NCI-H187 (cell line): ENCODE measurements at places on chromosomes 1 and 21.
A peak's percentile ranks its signal among the peaks of the same experiment; 100 is the strongest.

DNA sequence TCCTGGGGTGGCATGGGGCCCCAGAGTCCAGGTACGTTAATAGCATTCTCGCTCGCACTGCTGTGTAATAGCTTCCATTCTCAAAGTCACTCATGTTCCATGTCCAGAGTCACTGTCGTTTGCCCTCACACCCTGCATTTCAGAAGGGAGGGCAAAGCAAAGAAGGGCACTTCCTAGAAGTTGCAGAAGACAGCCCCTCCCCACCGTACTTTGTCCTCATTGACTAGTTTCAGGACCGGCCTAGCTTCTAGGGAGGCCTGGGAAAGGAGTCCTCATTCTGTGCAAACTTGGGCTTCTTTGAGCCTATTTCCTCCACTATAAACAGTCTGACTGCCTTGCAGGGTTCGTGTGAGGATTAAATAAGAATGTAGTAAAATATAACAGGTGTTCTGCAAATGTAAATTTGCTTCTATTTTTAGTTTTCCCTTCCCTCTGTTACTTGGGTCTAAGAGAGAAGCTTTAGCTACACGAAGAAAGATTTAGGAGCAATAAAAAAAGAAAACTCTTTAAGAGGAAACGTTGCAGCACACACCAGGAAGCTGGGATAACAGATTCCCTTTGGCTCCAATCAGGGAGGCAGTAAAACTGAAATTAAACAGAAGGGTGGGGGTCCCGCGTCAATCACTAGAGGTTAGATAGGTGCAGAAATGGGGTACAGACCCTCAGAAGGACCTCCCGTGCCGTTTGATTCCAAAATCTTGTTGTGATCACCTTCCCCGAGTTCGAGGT, 40.1 kb downstream of the ACTL8 start:
- DNase-seq = no peak

DNA sequence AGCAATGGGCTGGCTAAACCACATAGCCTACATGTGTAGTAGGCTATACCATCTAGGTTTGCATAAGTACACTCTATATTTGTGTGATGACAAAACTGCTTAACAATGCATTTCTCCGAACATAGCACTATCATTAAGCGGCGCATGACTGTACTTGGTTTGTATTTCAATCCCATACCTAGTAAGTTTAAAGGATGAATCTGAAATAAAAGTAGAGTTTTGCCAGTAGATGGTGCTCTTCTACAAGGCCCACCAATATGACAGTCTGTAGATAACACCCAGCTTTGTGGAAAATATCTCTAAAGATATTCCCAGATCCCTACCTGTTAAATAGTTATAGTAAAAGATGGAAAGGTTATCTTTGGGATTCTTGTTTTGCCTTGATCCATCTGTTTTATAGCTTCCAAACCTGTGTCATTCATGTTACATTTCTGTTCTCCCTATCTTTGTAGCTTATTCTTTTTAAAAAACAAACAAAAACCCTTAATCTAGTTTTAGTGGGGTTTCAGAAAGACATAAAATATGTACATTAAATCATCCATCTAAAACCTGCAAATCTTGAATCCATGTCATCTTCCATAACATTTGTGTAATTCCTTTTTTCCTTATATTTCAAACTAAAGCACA, 33.9 kb upstream of the ASPM start:
- DNase-seq = no peak

DNA sequence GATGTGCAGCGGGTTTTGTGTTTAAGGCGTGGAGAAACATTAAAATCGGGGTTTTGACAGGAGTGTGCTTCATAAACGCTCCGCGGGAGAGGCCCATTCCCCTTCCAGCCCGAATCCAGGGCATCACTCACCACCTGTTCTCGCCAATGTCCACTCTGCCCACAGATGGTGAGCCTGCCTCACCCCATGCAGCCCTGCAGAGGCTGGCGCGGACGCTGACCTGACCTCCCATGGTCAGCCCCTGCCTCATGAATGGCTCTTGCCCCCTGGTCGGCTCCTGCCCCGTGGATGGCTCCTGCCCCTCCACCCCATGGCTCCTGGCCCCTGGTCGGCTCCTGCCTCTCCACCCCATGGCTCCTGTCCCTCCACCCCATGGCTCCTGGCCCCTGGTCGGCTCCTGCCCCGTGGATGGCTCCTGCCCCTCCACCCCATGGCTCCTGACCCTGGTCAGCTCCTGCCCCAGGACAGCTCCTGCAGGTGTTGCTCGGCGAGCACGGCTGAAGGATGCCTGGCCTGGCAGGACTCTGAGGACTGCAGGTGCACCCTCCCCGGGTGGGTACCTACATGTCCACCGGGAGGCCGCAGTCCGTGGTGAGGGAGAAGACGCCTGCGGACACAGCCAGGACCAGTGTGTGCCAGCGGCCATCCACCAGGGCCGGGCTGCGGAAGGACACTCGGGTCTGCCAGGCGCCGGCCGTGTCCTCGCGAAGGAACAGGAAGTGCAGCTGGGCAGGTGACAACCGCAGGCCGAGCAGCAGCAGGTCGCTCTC, 6.7 kb downstream of the KRTAP10-1 start:
- DNase-seq = no peak

- no peak for DNase-seq
Measured at GRCh38 chr1:221439008-221439746, 302.7 kb downstream of the DUSP10 start.

DNA sequence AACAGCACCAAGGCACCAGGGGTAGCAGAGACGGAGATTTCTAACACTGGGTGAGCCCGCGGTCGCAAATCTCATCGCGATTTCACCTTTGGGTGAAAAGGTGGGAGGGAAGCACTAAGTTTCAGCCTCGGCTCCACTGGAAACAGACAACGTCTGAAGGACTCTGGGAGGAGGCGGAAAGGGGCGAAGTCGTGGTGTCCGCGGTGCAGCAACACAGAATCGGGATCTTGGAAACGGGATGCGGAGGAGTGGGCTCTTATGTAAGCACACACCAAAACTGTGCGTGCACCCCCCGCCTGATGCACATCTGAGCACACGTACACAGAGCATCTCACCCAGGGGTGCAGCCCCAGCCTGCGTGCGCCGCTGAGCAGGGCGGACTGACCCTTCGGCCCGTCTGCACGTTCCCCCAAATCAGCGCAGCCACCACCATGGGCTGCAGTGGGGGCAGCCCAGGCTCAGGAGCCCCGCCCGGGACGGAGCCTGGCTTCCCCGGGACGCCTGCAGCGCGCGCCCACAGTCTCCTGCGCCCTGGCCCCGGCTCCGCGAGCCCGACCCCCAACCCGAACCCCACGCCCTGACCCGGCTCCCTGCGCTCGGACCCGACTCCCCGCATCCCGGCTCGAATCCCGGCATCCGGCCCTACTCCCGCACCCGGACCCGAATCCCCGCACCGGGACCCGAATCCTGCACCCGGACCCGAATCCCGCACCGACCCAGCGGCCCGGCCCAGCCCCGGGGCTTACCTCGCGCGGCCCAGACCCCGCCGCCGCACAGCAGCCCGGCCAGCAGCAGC, 670 bp downstream of the CLSTN1 start:
- DNase-seq = no peak

DNA sequence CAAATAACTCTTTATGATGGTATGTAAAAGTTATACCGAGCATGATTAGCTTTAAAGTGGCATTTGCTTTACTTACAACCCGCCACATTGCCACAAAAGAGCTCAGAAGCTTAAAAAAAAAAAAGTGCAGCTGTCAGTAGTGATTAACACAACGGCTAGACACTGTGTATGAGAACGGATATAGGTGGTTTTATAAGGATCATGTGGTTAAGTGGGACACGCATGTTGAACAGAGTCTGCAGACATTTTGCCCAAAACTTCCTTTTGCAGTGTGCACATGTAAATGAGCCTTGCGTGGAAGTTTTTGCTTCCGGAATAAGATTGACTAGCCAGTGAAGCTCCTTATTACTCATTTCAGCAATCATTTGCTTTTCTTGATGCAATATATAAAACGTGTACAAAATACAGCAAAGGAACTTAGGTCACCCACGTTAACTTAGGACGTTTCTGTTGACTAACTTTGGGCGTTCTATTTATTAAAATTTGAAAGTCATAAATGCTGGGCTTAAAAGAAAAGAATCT, 58.7 kb upstream of the RGS1 start:
- DNase-seq = no peak

DNA sequence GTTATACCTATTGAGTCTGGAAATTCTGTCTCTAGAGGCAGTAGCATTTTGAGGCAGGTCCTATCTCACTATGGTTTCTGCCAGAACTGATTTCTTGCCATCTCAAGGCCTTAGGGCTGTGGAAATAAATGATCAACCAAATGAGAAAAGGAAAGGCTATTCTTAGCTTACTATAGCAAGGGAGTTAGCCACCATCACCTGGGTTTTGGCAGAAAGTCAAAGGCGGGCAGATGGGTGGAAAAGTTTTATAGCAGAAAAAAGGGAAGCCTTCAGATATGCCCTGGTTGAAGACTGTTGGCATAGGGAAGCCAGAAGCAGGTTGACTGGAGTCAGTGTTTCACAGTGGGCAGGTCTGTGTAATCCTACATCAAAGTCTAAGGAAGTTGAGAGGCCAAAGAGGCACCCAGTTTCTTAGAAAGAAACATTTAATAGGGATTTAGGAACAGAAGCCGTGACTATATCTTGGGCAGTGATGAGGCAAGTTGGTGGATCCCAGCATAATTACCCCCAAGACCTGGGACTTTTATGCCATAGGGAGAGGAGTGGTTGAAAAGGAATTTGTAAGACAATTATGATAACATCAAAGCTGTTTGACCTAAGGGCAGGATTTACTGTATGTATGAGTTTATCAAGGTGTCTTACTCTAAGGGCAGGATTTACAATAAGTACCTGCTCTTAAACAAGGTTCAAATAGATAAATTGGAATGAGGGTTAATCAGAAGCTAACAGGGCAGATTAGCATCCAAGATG, 29.7 kb downstream of the CTH start:
- no peak for DNase-seq

GRCh38 chr1:236172041-236172579, 29.8 kb downstream of the GPR137B start:
- DNase-seq = no peak

DNA sequence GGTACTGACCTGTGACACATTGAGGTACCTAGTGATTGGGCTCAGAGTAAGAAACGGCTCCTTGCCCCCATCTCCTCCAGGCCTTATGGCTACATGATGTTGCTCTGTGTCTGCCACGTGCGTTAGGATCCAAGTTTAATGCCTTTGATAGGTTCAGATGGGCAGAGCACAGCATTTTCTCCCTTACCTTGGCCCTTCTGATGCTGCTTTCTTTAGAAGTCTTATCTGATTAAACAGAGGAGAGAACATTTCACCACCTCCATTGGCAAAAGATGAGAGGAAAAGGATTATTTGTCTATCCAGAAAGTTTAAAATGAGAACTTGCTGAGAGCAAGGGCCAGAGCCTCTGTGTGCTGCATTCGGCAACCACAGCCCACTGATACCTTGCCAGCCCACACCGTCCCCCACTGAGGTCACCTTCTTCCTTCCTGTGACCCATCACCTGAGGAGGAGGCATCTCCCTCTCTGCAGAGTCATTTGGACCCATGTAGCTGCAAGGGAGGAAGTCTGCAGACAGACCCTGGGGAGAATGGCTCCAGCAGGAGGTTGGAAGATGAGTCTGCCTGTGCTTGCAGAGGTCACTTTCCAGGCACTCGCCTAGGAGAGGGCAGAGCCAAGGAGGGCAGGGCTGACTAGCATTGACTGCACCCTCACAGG, 16.7 kb downstream of the SHISA4 start:
- no peak for DNase-seq

DNA sequence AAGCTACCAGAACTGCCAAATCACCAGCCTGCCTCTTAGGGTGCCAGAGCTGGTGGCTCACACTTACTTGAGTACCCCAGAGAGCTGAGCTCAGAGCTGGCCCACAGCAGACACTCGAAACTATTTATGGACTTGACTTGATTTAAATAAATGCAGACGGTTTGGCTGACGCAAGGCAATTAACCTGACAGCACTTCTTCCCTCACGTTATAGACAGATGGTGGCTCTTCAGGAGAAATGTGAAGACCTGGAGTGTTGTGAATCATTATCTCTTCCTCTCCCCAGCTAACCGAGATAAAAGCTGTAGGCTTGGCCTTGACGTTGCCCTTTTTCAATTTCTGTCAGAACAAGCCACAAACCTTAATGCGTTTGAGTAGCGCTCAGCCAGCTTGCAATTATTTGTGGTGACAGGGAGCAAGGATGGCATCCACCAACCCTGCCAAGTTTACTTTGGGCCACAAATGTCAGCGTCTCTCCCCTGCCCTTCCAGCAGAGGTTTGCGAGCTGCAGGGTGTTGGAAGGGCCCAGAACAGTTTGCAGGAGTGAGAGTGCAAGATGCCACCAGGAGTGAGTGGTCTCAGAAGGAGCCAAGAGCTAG, 34.0 kb upstream of the BCAR3 start:
- peak; percentile 80 for DNase-seq

DNA sequence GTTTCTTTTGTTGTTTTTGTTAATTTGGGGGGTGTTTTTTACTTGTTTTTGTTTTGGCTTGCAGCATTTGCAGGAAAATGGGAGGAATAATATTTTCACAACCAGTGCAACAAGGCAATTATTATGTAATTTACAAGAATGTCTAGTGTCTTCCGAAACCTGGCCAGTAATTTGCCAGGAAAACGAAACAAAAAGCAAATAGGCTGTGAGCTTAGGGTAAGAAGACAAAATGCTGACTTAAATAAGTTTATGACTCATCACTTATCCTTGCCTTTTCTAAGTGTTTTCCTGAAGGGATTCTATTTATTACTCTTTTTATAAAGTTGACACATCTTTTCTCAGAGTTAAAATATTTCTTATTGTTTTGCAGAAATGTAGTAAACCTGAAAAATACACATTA, 49.8 kb downstream of the KCNT2 start:
- no peak for DNase-seq

GRCh38 chr1:216523449-216524190, 100.4 kb upstream of the USH2A start:
- DNase-seq = no peak

- DNase-seq = no peak
Measured at GRCh38 chr1:69070660-69071373, 496.9 kb upstream of the LRRC7 start.
